Hematopoietic multipotent progenitor cell (in vitro differentiated cells): ENCODE measurements at places on chromosomes 5 and 9.
A peak's percentile ranks its signal among the peaks of the same experiment; 100 is the strongest.

DNA sequence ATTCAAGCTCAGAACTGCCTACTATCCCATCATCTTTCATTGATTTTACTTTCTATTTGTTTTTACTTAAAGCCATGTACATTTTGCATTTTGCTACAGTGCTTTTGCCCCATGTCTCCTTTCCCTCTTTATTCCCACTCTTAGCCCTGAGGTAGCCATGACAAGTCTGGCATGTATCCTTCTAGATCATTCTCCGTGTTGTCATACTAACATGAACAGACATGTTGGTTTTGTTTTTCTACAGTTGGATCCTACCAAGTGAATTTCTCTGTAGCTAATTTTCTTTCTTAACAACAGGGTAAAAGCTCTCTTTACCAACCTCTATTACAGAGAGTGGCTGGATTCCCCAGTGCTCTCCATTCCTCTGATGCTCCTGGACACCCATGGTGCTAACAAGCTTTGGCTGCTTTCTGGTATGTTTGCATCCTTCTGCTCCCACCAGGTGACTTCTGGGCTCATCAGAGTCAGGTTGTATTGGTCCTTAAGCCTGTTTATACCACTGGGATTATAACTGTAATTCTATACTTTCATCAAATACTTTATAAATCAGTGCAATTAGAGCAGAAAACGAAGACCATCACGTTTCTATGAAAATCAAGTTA, 38.8 kb upstream of the BOD1 start:
- no peak for DNase-seq

DNA sequence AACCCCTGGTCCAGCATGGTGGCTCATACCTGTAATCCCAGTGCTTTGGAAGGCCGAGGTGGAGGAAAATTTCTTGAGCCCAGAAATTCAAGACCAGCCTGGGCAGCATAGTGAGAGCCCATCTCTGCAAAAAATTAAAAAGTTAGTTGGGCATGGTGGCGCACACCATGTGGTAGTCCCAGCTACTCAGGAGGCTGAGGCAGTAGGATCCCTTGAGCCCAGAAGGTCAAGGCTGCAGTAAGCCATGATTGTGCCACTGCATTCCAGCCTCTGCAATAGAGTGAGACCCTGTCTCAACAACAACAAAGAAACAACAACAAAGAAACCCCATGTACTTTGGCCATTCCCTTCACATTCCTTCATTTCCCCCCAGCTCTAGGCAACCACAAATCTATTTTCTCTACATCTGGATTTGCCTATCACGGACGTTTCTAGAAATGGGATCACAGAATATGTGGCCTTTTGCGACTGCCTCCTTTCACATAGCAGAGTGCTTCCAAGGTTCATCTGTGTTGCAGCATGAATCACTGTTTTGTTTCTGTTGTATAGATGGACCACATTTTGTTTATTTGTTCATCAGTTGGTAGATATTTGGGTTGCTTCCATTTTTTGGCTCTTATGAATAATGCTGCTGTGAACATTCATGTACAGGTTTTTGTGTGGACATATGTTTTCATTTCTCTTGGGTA, 17.9 kb downstream of the MIGA2 start:
- no peak for DNase-seq

DNA sequence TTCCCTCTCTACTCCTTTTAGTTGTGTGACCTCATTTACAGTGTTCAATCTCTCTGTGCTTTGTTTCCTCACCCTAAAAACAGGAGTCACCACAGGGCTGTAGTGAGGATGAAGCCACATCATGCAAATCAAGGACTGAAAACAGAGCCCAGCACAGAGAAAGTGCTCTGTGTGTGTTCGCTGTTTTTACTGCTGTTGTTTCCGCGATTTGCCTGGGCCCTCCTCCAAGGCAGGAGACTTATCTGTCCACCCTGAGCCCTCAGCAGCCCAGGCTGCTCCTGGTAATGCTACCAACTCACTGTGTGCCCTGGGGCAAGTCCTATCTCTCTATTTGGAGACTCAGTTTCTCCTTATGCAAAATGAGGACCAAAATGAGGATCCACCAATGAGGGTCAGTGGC, 87.2 kb upstream of the NEURL1B start:
- no peak for DNase-seq

GRCh38 chr5:73985145-73985544, 359.1 kb downstream of the ARHGEF28 start:
- DNase-seq = peak; percentile 5
